Activated CD8-positive, alpha-beta memory T cell treated with anti-CD3 and anti-CD28 coated beads for 24 hours (primary cell): ENCODE measurements at places on chromosomes 4 and X.

GRCh38 chr4:112946127-112946526, 103.3 kb upstream of the ANK2 start:
- DNase-seq: no peak

DNA sequence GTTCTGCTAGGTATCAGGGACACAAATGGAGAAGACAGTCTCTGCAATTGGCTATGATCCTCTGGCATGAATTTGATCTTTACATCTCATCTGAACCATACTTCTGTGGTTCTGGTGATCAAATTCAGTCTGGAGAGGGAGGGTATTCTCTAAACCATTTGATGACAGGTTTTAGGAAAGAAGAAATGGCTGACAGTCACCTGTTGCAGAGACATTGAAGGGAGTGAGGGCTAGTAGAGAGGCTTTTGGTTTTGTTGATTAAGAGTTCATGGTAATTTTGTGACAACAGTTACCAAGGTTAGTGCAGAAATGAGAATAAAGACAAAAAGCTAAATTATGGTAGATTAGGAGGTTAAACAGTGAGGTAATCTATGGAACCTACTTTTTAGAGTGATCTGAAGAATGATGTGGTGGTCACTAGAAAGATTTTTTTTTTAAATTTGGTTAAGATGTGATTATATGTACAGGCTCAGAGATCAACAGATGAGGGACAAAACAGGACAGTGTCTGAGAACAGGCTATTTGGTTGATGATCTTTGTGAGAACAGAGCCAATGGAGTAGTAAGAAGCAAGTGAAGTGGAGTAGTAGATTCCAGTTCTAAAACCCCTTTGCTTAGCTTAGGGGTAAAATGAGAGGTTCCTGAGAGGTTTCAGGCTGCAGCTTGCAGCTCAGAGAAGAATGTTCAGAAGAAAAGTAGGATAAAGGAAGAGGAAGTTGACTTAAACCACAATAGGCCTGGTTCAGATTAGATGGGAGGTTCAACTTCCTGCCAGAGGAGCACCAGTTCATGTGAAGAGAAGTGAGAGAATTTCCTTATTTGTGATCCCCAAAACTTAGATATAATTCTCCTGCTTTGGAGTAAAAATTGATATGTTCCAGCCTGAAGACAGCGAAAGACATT, 34.7 kb downstream of the VSIG4 start:
- DNase-seq: no peak

- no peak for DNase-seq
These were observed 235.9 kb downstream of the RPA4 start for GRCh38 chrX:97119474-97120109.

GRCh38 chr4:48005781-48006180, 10.7 kb downstream of the CNGA1 start:
- DNase-seq: no peak

DNA sequence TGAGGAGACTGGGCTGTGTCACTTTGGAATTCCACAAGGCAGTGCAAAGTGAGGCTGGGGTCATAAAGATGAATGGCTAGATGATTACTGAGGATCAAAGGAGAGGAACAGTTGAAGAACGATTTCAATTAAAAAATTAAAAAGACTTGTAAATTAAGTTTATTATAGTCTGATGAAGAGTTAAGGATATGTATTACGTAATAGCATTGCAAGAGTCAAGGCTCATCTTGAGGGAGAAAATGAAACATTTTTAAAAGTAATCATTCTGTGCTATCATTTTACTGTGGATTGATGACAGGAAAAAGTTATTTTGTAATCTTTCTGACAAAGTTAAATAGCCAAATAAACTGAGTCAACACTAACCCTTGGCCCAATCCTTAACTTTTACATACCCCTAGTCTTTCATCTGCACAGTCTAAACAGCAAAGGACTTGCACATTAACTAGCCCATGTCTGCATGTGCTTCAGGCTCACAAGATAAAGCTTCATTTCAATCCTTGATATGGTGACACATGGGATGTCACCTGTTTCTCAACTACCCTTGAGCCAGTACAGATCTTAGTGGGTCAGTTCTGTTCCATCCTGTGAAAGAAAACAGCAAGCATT, 465.5 kb upstream of the CTSO start:
- no peak for DNase-seq

DNA sequence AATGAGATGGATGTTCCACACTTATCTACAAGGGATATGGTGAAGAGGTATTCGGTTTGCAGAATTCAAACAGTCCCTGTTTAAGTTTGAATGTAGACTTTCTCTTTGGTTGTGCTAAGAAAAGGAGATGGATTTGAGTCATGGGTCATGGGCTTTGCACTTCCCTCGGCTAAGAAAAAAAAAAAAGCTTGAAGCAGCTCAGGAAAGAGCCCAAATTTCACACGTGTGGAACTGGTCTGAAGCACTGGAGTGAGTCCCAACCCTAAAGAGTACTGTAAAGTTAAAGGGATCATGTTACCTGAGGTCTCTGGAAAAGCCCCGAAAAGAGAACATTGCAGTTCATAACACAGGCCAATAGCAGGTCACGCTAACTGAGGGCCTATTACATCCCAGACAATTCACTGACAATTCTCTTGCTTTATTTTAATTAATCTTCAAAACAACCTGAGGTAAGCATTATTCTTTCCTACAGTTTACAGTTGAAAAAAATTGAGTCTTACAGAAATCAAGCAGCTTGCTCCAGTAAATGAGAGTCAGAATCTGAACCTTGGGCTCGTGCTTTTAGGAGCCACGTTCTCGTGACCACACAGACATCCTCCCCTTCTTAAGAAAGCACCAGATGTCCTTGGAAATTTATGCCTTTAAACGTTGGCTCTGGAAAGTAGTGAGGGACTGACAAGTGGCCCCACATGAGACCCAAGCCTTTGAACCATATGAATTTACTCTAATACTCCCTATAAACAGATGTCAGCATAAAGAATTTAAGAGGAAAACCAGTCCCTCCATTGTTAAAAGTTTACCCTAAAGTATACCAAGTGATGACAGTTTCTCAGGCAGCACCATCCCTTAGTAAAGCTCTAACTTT, 89.3 kb downstream of the MAD2L1 start:
- DNase-seq: no peak

- no peak for DNase-seq
These were observed 2.1 kb downstream of the ABHD18 start for GRCh38 chr4:127967141-127967775.

GRCh38 chr4:37717576-37717975, 31.4 kb upstream of the RELL1 start:
- no peak for DNase-seq
